ENCODE measurements at places on chromosomes 3 and 15. TPM values are rescaled to one million over a fixed set of nuclear protein-coding genes. Genes with fewer than 3 reads are reported as not detected.

Gene MEGF11
- not detected for total RNA-seq

Gene IL5RA
- not detected for total RNA-seq

Gene SEMA3G
- total RNA-seq, result 0.88 TPM

GRCh38 chr15:57436166-57436565 lies 59.9 kb downstream of the CGNL1 start:
- no peak for DNase-seq

- DNase-seq, result no peak
These were observed 534.6 kb upstream of the ATP11B start for GRCh38 chr3:182258538-182259177.

DNA sequence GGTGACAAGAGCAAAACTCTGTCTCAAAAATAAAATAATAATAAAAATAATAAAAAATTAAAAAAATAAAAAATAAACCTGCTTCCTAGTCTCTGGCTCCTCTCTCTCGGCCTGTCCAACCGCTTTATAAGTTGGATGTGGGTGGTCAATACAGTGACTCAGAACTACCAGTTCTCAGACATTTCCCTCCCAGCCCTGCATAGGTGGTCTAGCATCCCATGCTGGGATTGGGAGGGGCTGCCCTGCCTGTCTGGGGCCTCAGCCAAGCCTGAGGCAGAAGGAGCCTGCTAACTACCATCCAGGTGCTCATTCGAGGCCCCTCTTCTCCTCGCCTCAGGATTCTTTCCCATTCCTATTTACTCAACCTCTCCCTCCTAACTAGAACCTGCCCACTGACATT lies 33.3 kb upstream of the BLM start:
- DNase-seq, result no peak

DNA sequence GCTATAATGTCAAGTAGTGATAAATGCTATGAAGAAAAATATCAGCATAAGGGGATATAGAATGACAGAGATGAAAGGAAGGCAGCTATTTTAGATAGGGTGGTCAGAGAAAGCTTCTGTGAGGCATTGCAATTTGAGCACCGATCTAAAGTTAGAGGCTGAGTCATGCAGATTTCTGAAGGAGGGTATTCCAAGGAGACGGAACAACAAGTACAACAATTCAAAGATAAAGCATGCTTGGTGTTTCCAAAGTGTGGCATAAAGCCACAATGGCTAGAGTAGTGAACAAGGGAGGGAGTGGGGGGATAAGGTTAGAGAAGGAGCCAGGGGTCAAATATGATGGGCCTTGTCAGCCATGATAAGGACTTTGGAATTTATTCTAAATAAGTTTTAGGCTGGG lies 71.9 kb downstream of the PFN2 start:
- DNase-seq, result no peak

GRCh38 chr15:52783929-52784798 lies 6.0 kb downstream of the ONECUT1 start:
- peak; percentile 73 for DNase-seq

- DNase-seq, result no peak
These were observed 298.0 kb upstream of the CTNNB1 start for GRCh38 chr3:40901298-40901697.

- DNase-seq, result peak; percentile 79
These were observed 5.2 kb downstream of the SETD5 start for GRCh38 chr3:9402410-9403228.

- no peak for DNase-seq
These were observed 51.7 kb downstream of the SEMA5B start for GRCh38 chr3:122975924-122976293.

DNA sequence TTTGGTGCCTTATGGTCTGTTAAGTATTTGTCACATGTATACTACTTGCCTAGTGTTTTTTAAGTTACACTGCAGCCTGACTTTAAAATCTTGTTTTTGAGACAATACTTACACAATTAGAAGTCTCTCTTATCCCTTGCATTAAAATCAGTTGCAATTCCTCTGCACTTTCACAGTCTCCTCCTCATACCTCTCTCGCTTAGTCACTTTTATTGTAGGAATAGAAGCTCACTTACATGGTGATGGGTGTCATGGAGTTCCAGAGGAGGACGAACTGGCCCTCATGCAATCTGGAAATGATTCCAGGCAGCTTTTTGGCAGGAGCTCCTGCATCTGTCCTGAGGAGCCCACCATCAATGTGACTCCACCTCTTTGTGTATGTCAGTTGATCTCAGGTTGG lies 238.4 kb upstream of the TBC1D5 start:
- DNase-seq, result no peak

GRCh38 chr3:38836561-38836960 lies 20.5 kb upstream of the SCN10A start:
- no peak for DNase-seq

DNA sequence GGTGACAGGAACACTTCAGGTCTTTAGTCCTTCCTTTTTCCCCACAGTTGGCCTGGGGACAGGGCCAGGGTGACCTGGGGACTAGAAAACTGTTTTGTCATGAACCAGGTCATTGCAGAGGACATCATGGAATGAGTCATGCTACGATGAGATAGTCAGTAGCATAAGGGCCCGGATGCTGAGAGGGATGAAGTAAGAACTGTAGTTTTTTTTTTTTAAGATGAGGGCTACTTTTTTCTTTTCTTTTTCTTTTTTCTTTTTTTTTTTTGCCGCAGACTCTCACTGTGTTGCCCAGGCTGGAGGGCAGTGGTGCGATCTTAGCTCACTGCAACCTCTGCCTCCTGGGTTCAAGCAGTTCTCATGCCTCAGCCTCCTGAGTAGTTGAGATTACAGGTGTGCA lies 8.0 kb downstream of the MAP2K5 start:
- peak; percentile 49 for DNase-seq

- no peak for DNase-seq
These were observed 41.0 kb downstream of the CD200 start for GRCh38 chr3:112373924-112374323.

- DNase-seq, result no peak
These were observed 33.4 kb upstream of the ZNF609 start for GRCh38 chr15:64426845-64427465.

- no peak for DNase-seq
These were observed 187.9 kb downstream of the NFKBIZ start for GRCh38 chr3:102037209-102037608.

DNA sequence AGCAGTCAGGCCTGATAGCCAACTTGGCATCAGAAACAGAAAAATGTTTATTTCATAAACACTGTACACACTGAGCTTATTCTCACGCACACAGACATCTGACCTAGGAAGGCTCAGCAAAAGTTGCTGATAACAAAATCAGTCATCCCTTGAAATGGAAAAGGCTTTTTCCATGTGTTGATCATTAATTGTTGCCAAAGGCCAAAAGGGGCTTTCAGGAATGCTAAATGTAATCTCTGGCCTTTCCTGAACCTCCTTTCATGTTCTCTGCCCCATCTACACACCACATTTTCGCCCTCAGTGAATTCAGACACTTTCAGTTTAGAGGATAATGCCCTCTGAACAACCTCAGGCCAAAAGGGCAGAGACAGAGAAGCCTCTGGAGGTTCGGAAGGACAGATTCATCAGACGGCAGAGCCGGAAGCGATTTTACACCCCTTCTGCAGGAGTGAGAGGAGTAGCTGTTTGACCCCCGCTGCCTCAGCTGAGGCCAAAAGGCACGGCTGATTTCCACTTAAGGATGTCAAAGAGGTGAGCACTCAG lies 14.5 kb downstream of the RTP4 start:
- no peak for DNase-seq
